Stimulated activated CD8-positive, alpha-beta memory T cell treated with anti-CD3 and anti-CD28 coated beads, Interleukin-15, amount 100 ng/mL, for 1 hour (primary cell): ENCODE measurements at places on chromosomes 3 and 15.

DNA sequence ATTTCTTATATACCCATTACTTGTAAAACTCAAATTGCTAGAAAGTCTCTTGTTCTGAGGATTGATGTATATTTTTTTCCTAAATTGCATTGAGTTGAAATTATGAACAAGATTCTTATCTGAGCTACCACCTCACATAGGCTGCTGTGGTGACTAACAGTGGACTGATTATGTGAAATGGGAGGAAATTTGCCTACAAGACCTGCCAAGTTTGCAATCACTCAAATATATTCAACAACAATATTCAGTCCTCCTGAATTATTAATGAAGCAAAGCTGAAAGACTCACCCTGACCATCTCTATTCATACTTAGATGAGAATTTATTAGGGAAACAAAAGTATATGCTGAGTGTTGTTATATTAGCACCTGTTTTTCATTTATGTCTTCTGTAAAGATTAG, 412.6 kb upstream of the SEMA6D start:
- DNase-seq: no peak

DNA sequence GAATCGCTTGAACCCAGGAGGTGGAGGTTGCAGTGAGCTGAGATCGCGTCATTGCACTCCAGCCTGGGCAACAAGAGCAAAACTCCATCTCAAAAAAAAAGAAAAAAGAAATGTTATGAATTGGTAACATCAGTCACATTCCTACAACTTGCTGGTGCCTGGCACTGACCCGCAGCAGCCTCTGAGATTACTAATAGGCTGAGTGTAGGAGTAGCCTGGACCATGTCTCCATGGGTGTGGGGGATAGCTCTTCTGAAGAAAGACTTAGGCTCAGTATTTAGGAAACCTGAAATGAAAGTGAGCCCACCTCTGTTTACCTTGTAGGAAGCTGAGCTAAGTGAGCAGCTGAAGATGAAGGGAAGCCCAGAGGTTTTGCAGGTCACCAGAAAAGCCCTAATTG, 148.3 kb downstream of the LRRC28 start:
- DNase-seq: no peak

GRCh38 chr3:87272718-87273341, 3.6 kb downstream of the POU1F1 start:
- no peak for DNase-seq

- DNase-seq: no peak
These were observed 319.2 kb downstream of the FGF12 start for GRCh38 chr3:192408007-192408646.

DNA sequence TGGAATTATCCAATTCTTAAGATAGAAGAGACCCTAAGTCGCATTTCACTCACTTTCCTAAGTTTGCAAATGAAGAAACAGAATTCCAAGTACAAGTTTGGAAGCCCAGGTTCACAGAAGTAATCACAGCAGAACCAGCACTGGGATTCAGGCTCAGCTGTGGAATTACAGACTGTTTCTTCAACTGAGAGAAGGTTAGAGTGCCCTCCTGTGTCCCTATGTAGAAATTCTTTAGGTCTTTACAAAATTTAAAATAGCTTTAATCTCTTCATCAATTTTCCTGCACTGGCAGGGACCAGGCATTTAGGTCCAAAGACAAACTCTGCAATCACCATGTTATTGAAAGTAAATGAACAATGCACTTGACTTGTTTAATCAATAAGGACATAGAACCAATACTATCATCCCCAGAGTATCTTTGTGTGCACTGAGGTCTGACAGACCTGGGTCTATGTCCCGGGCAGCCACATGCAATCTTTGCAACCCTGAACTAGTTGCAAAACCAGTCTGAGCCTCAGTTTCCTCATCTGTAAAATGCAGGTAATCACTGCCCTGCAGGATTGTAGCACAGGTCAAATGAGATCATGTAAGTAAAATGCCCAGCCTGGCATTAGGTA, 96.3 kb upstream of the ZBED2 start:
- no peak for DNase-seq

- no peak for DNase-seq
These were observed 21.4 kb upstream of the OR4F6 start for GRCh38 chr15:101781928-101782327.

DNA sequence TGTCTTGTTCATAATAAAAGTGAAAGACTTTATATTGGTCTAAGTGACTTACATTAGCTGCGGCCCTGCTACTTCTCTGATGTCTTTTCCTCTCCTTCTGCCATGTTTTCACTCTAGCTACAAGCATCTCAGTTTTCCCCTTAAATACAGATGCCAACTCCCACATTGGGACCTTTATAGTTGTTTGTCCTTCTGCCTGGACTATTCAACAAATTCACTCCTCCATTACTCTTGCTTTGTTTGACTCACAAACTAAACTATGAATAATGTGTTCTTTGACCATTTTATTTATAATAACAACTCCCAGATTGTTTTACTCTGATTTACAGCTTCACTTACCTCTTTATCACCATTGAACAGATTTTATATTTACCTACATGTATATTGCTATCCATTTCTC, 1369.9 kb downstream of the SI start:
- no peak for DNase-seq

GRCh38 chr3:177294221-177294620, 96.9 kb upstream of the TBL1XR1 start:
- DNase-seq: no peak

DNA sequence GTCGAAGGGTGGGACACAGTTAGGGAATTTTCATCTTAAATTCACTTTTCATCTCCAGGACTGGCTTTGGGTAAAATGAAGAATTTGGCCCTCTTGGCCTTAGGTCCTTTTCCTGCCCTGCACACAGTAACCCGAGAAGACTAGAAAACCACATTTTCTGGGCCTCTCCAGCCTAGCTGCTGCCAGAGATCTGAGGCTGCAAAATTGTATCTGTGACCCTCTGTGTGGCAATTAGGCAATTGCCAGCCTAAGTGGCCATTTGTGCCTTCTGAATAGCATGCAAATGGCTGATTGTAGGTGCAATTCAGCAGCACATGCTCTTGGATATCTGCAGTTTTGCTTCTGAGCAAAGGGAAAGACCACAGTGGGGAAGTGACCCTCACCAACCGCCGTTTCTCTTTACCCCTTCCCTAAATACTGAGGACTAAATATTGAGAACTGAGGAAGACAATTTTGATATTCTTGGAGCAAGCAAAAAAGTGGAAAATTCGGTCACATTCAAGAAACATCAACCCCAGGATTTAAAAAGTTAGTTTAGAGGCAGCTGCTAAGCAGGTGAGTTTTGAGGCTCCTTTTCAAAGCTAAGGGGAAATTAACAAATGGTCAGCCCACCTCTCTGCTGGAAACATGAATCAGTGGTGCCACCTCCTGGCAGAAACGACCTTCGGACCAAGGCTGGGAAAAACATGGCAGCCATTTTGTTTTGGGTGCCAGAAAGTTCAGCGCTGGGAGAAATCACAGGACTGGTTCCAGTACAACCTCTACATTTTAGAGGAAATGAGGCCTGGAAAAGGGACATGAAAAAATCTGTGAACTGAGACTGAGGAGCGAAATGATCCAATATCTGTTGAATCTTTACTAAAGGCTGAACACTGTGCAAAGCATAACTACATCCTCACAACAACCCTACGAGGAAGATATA, 56.6 kb upstream of the PRTG start:
- DNase-seq: no peak

- DNase-seq: no peak
These were observed 35.4 kb downstream of the PSTPIP1 start for GRCh38 chr15:77030048-77030927.

DNA sequence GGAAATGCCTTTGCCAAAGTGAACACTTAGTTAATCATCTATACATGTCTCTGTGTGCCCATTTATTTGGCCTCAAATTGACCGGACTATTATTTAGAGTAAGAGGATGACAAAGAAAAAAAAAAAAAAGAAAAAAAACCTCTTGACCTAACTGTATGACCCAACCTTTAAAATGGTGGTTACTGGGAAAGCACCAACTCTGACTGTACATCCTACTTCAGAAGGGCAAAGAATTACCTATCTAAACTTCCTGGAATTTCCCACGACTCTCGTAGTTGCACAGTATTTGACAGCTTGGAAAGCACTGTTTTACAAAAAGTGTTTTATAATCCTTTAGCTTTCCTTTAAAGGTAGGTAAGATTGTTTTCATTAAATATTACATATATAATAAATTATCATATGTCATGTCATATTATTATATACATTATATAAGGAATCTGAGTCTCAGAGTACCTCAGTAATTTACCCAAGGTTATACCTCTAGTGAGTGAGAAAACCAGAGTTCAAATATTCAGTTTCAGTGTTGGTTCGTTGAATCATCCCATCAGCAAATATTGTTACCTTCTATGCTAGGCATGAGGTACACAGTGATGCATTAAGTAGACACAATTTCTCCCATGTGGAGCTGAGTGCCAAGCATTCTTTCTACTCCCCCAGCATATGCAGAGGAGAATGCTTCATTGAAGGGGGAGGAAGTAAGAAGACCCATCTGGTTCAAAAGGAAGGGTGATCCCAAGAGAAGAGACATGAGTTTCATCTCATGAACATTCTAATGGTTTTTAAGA, 5.0 kb downstream of the BCL2A1 start:
- DNase-seq: no peak

- no peak for DNase-seq
These were observed 157.6 kb downstream of the UACA start for GRCh38 chr15:70605606-70606410.

DNA sequence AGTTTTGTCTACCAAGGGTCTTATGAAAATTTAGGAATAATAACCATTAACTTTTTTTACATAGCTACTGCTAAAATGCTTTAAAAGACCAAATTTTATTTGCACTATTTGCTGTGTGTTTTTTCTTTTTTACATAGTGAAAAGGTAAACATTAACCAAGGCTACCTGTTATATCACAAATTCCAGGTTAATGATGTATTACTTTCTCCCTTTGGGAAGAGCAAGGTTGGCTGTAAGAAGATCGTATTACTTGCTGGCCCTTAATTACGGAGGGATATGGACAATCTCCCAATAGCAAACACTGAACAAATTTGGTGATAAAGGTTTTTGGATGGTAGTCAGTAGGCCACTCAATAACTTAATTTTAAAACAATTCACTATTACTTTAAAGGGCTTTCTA, 22.4 kb downstream of the LRRC58 start:
- no peak for DNase-seq

DNA sequence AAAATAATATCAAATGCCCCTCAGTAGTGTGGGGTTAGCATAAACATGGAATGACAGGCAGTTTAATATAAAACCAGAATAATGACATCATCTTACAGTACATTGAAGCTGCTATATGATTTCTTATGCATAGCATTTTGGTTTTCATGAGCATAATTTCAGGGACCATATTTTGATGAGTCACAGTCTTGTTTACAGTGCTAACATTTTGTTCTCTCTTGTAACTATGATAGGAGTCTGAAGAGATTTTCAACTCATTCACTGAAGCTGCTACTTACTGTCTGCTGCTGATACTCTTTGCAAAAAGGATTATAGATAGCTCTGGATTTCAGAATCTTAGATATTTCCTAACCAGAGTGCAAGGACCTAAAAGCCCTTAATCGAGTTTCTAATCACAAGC, 92.6 kb upstream of the CCDC54 start:
- DNase-seq: no peak

GRCh38 chr15:71781179-71781964, 29.0 kb upstream of the NR2E3 start:
- no peak for DNase-seq

- DNase-seq: no peak
These were observed 1.0 kb downstream of the LIMD1 start for GRCh38 chr3:45595364-45596195.

- no peak for DNase-seq
These were observed 152.8 kb upstream of the GOLGA6L4 start for GRCh38 chr15:84082739-84083138.

GRCh38 chr3:134988666-134989065, 193.6 kb downstream of the EPHB1 start:
- DNase-seq: no peak

DNA sequence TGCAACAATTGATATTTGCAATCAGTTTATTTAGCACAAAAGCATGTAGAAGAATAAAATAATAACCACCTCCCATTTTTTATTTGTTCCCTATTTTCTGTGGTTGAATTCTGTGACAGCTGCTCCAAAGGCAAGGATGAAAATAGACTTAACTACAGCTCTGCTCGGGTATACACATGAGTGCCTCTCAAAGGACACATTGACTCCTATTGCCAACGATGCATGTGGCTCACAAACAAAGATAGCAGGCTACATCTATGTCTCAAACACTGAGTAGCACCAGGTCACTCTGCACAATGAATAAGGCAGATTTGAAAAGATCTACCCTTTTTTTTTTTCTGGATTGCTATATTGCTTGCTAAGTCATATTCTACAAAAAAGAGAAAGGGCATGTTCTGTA, 612.9 kb downstream of the ROBO1 start:
- DNase-seq: no peak

GRCh38 chr3:159789017-159789416, 199.6 kb upstream of the IL12A start:
- no peak for DNase-seq

GRCh38 chr3:18208091-18208490, 217.0 kb downstream of the SATB1 start:
- DNase-seq: no peak

- DNase-seq: no peak
These were observed 11.5 kb downstream of the HTD2 start for GRCh38 chr3:58317811-58318210.

DNA sequence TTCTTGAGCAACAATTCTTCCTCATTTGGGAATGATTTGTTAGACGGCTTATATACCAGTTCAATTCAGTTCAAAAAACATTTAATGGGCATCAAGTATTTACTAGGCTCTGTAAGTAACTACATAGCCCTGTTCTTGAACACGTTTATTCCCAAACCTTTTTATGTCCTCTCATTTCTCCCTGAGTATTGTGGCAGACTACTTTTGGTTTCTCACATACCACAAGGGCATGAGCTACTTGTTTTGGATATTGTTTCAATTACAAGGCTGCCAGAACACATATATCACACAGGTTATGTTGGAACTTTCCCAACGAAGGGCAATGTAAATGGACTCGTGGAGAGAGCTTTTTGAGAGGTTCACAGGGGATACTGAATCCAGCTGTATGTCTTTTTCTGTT, 363.8 kb upstream of the NAALADL2 start:
- no peak for DNase-seq

DNA sequence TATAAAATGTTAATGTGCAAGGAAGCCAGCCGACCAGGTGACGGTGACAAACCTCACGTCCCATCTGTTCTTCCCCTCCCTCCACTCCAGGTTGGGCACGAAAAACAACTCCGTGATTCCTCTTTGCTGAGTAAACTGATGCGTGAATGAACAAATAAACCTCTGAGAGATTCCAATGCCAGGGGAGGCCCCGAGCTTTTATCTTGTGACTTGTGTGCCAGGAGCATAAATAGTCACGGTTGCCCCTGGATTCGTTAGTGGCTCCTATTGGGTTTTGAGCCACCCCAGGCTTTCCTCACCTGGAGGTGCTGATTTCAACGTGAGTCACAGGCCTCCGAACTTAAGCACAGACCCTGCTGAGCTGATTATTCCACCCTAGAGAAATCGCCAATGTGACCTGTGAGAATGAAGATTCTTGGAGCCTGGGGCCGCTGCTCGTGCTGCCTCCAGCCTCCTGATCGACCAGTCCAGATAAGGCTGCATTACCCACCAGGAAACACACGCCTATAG, 119.2 kb downstream of the SHQ1 start:
- DNase-seq: no peak

GRCh38 chr15:81184188-81184587, 12.5 kb upstream of the IL16 start:
- DNase-seq: no peak

- DNase-seq: no peak
These were observed 35.1 kb downstream of the FBXL2 start for GRCh38 chr3:33312361-33312760.
